ENCODE measurements at places on chromosomes 12 and 14.
A peak's percentile ranks its signal among the peaks of the same experiment; 100 is the strongest.

- DNase-seq = no peak
These were observed 317.7 kb downstream of the BMP4 start for GRCh38 chr14:53638966-53639365.

GRCh38 chr14:92308716-92309115 is 14.2 kb upstream of the SLC24A4 start:
- no peak for DNase-seq

DNA sequence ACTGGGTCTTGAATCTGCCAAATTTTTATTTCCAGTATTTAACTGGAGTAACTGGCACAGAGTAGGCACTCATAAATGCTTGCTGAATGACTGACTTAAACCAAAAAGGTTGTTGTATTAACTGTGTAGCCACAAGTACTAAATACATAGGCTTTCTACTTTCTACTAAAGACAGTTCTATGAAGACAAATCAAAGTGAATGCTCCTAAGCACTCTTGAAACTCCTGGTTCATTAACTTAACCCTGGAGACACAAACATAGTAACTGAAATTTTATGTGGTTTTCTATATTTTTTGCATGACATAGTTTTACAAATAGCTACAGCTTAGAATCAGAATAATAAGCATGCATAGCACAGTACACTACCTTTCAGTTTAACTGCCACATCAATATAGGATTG is 70.4 kb downstream of the TXNDC16 start:
- no peak for DNase-seq

GRCh38 chr14:85146779-85147178 is 383.2 kb upstream of the FLRT2 start:
- DNase-seq = no peak

- DNase-seq = peak; percentile 56
These were observed 12.9 kb upstream of the NEMF start for GRCh38 chr14:49865431-49865859.

DNA sequence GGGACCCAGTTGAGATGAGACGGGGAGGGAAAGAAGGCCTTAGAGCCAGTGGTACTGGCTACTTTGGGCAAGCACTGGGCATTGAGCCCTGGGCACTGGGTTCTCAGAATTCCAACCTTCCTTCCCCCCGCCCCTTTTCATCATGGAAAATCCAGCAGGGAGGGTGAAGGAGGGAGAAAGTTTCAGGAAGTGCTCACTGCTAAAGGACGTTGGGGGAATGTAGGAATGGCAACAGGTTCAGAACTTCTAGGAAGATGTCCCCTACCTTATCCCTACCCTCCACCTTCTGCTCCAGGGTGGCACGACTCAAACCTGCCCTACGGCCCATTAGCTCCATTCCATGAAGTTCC is 4.2 kb upstream of the TNS2 start:
- no peak for DNase-seq

DNA sequence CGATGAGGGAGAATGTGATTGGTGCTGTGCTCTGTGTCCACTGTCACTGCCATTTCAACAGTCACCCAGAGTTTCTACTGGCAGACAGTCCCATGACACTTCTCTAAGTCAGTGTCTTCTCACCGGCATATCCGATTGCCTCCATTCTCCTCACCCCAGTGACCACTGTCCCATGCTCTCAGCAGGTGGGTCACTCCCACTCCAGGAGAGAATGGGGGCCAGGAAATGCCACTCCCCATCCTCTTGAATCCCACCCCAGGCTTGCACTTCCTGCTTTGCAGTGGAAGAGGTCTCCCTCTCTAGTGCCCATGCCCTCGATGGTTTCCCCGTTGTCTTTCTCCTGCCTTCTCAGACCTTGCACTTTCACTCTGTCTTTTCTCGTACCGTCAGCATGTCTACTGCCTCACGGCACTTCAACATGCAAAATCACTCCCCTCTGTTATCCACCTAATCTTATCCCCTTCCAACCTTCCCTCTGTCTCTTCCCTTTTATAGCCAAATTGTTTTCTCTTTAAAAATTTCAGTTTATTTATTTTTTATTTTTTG is 2.2 kb upstream of the EP400 start:
- no peak for DNase-seq

GRCh38 chr14:103296987-103297386 is 37.0 kb upstream of the EIF5 start:
- no peak for DNase-seq

DNA sequence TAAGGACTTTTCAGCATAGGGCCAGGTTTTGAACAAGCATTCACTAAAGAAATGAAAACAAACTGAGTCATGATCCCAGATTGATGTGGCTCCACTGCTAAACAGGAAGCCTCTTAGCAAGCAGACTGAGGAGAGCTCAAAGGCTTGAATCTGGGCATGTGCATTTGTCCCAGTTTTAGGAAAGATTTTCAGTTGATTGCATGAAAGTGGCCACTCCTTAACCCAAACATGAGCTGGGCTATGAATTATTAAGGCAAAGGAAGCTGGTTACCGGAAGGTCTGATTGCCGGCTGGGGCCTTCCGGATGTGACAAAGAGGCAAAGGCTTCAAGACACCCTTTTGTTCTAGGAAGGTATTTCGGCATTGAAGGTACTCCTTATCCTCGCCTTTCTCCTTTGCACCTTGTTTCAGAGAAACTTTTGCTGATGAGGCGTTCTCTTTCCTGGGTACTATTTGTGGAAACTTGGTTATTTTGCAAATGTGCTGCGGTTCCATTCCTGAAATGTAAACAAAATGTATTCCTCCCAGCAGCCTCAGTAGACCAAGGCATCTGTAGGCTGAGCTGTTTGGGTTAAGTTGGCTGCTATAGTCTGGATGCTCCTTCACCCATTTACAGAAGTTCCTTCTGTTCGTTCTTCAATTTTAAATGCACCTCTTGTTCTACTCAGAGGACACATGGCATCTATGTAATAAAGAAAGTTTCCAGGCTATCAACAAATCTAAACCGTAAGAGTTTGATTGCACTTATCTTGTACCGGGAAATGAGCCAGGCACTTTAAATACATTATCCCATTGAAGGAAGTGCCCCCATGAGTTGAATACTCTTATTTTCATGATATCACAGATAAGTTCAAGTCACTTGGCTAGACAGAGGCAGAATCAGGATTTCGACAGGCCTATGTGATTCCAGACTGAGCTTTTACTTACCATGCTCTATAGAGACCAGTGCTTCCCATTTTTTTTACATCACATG is 115.6 kb upstream of the METAP2 start:
- DNase-seq = no peak

GRCh38 chr12:54000116-54001114 is at the start of gene HOXC9:
Gene HOXC9, plus strand, starts transcription at chr12:54000161. Its CDS starts 28 bp downstream, at chr12:54000189.
- no peak for DNase-seq

DNA sequence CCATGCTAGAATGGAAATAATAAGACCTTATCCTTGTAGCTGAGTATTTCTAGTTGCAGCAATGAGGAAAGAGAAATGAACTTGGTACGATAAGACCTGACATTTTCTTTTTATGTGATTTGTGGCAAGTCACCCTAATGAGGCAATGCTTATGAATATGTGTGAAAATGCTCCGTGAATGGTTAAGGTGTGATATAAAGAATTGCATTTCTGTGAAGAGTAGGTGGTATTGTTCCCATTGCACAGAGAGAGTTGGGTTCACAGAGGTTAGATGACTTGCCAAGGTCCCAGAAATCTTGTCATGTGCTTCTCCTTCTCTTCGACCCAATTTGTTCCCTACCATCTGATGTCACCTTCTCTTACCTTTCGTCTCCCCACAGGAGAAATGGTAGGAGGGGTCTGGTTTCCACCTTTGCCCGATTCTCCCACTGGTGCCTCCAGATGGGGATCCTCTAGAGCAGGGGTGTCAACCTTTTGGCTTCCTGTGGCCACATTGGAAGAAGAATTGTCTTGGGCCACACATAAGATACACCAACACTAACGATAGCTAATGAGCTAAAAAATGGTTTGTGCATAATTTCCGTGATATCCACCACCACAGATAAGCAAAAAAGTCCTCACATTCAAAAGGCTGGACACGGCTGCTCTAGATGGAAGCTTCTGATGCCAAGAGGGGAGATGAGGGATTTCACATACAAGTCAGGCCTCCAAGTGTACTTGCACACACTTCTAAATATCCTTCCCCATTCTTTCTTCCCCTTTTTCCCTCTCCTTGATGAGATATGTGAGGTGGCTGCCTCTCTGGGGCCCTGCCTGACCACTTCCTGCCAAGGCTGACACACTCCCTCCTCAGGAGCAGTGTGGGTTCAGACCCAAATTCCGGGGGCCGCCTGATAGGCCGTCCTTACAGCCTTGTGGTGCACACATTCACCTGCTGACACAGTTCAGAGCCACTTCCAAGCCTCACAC is 96.1 kb downstream of the PLXNC1 start:
- DNase-seq = no peak

- DNase-seq = no peak
These were observed 14.7 kb upstream of the TBX3 start for GRCh38 chr12:114698566-114699163.

GRCh38 chr12:95582230-95583058 is 31.2 kb upstream of the USP44 start:
- DNase-seq = peak; percentile 11

GRCh38 chr14:101132588-101132987 is 229.1 kb upstream of the RTL1 start:
- no peak for DNase-seq

GRCh38 chr14:22086131-22086530 is 412.5 kb upstream of the OR4E1 start:
- no peak for DNase-seq

DNA sequence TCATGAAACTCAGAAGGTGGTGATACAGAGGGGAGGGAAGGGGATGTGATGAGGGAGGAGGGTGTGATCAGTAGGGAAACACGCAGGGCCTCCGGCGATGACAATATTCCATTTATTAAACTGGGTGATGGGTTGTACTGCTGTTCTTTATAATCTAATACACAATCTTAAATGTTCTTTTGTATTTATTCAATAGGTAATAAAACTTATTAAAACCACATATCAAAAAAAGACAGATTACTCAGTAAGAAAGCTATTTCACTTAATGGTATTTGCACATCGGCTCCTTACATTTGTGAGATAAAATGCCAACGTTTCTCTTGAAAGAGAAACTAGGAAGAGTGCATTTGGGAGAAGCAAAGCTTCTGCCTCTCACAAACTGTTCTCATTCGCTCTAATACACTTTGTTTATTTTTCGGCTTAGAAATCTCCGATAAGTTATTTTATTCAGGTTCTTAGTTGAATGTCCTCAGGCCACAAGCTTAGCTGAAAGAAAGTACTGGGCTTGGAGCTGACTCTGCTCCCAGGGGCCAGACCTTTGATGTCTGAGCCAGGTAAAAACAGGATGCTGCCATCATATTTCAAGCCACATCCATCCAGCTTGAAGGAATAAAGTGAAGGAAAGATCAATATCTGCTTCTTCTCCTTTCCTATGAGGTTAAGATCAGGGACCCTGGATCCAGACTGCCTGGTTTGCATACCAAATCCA is 17.5 kb downstream of the STON2 start:
- peak; percentile 47 for DNase-seq

DNA sequence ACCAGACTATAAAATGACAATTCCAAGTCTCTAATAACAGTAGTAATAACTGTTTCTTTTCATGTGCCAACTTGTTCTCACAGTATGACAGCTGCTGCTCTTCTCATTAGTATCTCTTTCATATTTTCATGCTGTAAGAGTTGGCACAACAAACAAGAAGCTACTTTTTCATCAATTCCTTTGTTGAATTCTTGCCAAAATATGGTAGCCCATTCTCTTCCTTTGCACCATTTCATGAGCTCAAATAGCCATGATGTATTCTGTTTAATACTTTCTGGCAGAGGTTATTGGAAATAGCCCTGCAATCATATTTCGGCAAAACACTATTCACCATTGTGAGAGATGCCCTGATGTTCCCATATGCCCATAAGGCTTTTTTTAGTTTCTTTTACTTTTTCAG is 1100.7 kb downstream of the TRHDE start:
- DNase-seq = no peak

- DNase-seq = no peak
These were observed 36.4 kb downstream of the TRAFD1 start for GRCh38 chr12:112161711-112162110.

DNA sequence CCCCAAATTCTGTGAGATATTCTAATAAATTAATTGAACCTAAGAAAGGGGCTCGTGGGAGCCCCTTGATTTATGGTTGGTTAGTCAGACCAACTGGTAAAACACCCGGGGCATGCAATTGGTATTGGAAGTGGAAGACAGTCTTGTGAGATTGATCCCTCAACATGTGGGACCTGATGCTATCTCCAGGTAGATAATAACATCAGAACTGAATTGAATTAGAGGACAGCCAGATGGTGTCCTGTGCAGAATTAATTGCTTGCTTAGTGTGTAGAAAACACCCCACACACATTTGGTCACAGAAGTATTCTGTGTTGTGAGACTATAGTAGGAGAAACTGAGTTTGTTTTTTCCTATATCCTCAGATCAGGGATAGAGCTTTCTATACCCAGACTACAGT is 22.0 kb downstream of the PYROXD1 start:
- DNase-seq = no peak

Measured in putamen (tissue), 1 donor.